ENCODE measurements at places on chromosomes 4 and X. TPM values are rescaled to one million over a fixed set of nuclear protein-coding genes. Genes with fewer than 3 reads are reported as not detected.

Gene P2RY4
- total RNA-seq, result not detected

Gene ITIH6
- total RNA-seq, result not detected

Gene TRIM60
- not detected for total RNA-seq

Gene JAKMIP1
- total RNA-seq, result 26.8 TPM

Gene CCSER1
- total RNA-seq, result 155 TPM

Gene PARM1
- 35.3 TPM for total RNA-seq

Gene DRD5
- 3.0 TPM for total RNA-seq

Gene TCEAL6
- 10.1 TPM for total RNA-seq

Gene SOD3
- total RNA-seq, result 1.4 TPM

Gene MFSD8
- total RNA-seq, result 43.4 TPM

Gene MAGEB10
- total RNA-seq, result not detected

Gene DUX4
- not detected for total RNA-seq

Gene NKX6-1
- total RNA-seq, result 1.4 TPM

Gene PRKG2
- 7.6 TPM for total RNA-seq

Gene CSAG3
- total RNA-seq, result not detected

Gene LSM6
- total RNA-seq, result 39.7 TPM

Gene SEPTIN6
- 67.8 TPM for total RNA-seq

Gene SH3TC1
- 2.3 TPM for total RNA-seq

All from diencephalon (tissue), 1 donor.